ENCODE measurements at places on chromosomes 6 and 20. TPM values are rescaled to one million over a fixed set of nuclear protein-coding genes. Genes with fewer than 3 reads are reported as not detected.
A peak's percentile ranks its signal among the peaks of the same experiment; 100 is the strongest.

GRCh38 chr6:148296771-148297170 is 45.9 kb upstream of the SASH1 start:
- H3K27me3 ChIP-seq = no peaks in the 10 kb centered on the region
- DNase-seq = no peak
- H3K4me3 ChIP-seq = no peak overlapping the region
- no peaks in the 10 kb centered on the region for H3K36me3 ChIP-seq

DNA sequence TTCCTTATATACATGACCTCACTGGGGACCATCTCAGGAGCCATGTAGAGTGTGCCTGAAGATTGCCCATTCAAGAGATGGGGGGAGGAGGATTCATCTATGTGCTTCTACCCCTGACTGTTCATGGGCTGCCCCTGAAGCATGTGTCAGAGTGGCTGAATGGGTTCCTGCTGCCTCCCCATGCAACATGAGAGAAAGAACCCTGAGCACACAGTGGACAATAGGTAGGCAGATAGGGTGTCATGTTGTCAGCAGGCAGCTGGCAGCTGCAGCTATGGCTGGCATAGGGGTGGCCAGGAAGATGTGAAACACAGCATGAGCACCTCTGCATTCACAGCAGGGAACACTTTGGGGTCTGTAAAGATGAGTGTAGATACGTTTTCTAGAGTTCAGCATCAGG is 208.4 kb upstream of the CNR1 start:
- H3K36me3 ChIP-seq = no peaks in the 10 kb centered on the region
- H3K27me3 ChIP-seq = no peaks in the 10 kb centered on the region
- no peak for DNase-seq

- H3K27me3 ChIP-seq = no peaks in the 10 kb centered on the region
- DNase-seq = no peak
- no peaks in the 10 kb centered on the region for H3K36me3 ChIP-seq
- H3K4me3 ChIP-seq = no peak overlapping the region
These were observed 6.0 kb downstream of the CST2 start for GRCh38 chr20:23820493-23820892.

DNA sequence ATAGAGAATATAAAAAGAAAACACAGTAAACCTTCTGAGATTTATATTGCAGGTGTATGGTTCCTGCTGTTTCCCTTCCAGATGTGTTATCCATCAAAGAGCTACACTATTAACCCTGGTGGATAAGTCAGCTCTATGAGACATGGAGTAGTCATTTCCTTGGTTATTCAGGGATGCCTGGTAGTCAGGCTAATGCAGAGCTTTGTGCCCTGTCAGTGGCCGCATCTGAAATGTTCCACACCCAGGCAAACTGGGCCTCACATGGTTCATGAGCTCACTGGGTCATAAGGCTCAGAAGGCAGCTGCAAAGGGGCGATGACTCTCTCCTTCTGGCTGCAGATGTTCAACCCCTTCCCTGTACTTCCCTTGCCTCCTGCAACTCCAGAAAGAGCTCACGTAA is 473.6 kb downstream of the EPHA7 start:
- no peaks in the 10 kb centered on the region for H3K4me1 ChIP-seq
- no peak for DNase-seq
- H3K27ac ChIP-seq = no peak overlapping the region

GRCh38 chr6:52995913-52996645 is 995 bp upstream of the GSTA4 start:
- H3K4me1 ChIP-seq = peaks cover 8% of the 10 kb centered on the region
- no peaks in the 10 kb centered on the region for H3K27me3 ChIP-seq
- H3K4me3 ChIP-seq = peak overlapping the region; percentile 71
- H3K36me3 ChIP-seq = no peaks in the 10 kb centered on the region

DNA sequence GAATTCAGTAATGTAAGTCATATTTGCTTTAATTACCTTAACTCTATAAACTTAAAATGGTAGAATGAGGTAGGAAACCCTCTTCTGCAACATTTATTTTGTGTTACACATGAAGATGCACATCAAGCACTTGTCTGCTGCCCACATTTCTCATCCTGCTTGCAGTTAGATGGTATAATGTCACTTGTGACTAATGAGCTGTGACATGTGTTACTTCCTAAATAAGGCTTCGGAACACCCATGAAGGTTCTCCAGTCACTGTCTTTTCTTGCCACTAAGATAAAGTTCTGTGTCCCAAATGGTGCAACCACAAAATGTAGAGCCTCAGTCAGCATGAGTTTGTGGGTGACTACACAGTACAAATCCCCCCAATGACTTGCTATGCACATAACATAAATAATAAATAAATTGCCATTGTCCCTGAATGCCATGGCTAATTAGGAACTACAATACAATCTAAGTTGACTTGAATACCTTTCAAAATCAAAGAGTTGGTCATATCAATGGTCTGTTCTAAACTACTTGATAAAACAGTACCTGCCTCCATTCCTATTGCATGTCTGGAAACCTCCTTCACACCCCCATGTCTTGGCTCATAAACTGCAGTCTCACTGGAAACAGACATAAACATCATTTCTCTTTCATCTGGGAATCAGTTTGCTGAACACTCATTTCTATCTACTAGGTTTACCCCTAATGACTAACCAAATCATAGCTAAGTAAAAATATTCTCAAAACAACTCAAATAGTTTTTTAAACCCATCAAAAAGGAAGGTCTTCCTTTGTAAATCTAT is 157.2 kb downstream of the PTPRK start:
- no peaks in the 10 kb centered on the region for H3K4me1 ChIP-seq
- DNase-seq = no peak
- no peak overlapping the region for H3K4me3 ChIP-seq
- no peaks in the 10 kb centered on the region for H3K27me3 ChIP-seq
- no peaks in the 10 kb centered on the region for H3K36me3 ChIP-seq
- H3K27ac ChIP-seq = no peak overlapping the region

DNA sequence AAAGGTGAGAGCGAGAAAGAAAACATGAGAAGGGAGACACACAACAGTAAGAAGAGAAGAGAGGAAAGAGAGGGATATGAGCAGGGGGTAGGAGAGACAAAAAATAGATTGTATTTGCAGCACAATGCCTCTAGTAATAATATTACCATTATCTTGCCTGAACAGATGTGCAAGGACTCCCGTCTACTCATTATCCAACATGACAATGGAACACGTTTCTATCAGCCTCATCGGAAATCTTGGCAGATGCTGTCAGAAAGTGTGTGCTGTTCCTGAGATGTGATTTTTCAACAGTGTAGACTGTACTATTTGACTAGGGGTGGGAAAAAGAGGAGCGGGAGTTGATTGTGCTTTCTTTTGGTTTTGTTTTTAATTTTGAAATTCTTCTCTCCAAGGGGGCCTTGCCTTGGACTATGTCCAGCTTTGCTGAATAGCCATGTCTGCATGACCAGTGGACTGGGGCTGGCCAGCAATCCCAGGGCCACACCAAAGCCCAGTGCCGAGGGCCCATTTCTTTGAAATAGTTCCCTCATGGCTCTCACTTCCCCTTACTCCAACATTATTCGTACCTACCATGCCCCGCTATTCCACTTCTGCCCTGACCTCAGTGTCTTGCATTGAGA is 11.3 kb upstream of the TRAM2 start:
- H3K27me3 ChIP-seq = no peaks in the 10 kb centered on the region
- no peak overlapping the region for H3K4me3 ChIP-seq
- no peaks in the 10 kb centered on the region for H3K36me3 ChIP-seq
- H3K27ac ChIP-seq = no peak overlapping the region
- DNase-seq = no peak

GRCh38 chr20:63320041-63320511 is 27.1 kb downstream of the COL20A1 start:
- peaks cover 37% of the 10 kb centered on the region for H3K27me3 ChIP-seq
- H3K4me3 ChIP-seq = no peak overlapping the region
- H3K4me1 ChIP-seq = no peaks in the 10 kb centered on the region
- H3K36me3 ChIP-seq = no peaks in the 10 kb centered on the region
- H3K27ac ChIP-seq = no peak overlapping the region
- peak; percentile 35 for DNase-seq

DNA sequence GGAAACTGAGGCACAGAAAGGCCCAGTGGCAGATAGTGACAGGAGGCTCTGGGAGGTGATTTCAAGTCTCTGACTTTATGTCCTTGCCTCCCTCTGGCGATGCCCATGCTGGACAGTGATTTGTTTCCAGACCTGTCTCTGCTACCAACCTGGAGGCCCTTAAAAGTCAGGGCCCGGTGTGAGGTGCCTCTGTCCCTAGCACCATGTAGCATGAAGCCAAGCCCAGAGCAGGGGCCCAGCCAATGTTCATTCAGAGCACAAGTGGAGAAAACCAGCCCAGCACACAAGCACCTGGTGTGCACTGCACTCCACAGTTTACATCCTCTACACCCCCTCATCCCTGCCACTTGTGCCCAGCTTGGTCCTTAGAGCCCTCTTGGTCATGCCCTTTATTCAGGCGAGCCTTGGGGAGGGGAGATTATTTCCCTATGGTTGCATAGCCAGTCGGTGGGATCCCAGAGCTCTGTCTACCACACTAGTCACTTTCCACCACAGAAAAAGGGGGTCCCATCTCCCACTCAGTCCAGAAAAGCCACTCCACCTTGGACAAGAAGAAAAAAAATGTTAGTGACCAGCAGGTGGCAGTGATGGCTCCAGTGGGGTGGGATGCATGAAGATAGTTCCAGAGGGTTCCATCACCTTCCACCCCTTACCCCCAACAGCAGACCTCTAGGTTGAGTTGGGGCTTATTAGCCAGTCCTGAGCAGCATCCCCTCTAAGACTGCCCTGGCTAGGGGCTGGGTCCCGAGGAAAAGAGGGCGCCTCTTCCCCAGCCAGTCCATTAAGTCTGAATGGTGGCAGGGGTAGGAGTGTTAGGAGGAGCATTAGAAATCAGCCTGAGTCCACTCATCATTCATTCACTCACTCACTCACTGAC is 30.9 kb downstream of the KIAA1755 start:
- H3K4me3 ChIP-seq = no peak overlapping the region
- no peaks in the 10 kb centered on the region for H3K36me3 ChIP-seq
- no peak overlapping the region for H3K27ac ChIP-seq
- H3K4me1 ChIP-seq = no peaks in the 10 kb centered on the region
- no peak for DNase-seq

GRCh38 chr6:7112741-7113313 is 5.1 kb downstream of the RREB1 start:
- peak overlapping the region; percentile 13 for H3K4me3 ChIP-seq
- H3K36me3 ChIP-seq = no peaks in the 10 kb centered on the region
- peaks cover 68% of the 10 kb centered on the region for H3K4me1 ChIP-seq
- peak overlapping the region; percentile 2 for H3K27ac ChIP-seq
- DNase-seq = no peak

DNA sequence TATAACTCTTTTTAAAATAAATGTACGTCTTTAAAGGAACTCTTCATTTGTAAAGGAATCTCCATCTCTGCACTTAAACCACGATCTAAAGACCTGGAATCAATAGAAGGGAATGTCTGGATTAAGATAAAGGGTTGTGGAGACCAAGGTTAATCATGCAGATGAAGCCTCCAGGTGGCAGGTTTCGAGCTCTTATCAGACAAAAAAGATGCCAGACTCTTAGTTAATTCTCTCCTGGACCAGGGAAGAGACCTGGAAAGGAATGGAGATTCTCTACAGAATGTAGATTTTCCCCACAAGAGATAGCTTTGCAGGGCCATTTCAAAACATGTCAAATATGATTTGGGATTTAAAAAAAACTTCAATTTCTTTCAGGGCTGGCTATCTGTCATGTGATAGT is 71.5 kb upstream of the SSTR4 start:
- no peaks in the 10 kb centered on the region for H3K4me1 ChIP-seq
- no peak for DNase-seq
- no peaks in the 10 kb centered on the region for H3K27me3 ChIP-seq
- no peak overlapping the region for H3K27ac ChIP-seq
- no peaks in the 10 kb centered on the region for H3K36me3 ChIP-seq

DNA sequence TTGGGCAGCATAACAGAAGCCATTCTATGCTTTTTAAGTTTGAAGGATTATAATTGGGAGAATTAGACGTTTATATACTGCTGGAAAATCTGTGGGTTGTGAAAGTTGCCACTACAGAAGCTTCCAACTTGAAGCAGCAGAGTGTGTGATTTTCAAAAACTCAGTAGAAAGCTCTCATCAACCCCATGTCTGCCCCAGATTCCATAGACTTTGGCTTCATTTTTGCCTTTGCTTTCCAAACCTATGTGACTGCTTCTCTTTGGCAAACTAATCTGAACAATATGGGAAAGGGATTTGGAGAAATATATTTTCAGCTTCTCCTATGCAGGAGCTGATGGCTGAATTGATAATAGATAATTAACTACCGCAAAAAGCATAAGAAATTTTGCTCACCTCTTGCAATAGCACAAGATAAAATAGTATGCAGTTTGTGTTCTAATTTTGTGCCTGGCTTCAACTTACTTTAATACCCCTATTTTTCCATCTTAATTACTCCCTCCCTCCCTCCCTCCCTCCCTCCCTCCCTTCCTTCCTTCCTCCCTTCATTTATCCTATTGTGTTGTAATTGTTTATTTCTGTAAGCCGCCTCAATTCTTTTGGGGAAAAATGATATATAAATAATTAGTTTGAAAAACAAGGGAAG is 214.1 kb upstream of the HS3ST5 start:
- no peaks in the 10 kb centered on the region for H3K27me3 ChIP-seq
- H3K4me3 ChIP-seq = no peak overlapping the region
- no peaks in the 10 kb centered on the region for H3K36me3 ChIP-seq

- no peak overlapping the region for H3K27ac ChIP-seq
- H3K4me1 ChIP-seq = peaks cover 7% of the 10 kb centered on the region
- H3K36me3 ChIP-seq = no peaks in the 10 kb centered on the region
- no peaks in the 10 kb centered on the region for H3K27me3 ChIP-seq
- peak; percentile 67 for DNase-seq
- no peak overlapping the region for H3K4me3 ChIP-seq
These were observed 68.4 kb downstream of the VEGFA start for GRCh38 chr6:43838276-43839036.

DNA sequence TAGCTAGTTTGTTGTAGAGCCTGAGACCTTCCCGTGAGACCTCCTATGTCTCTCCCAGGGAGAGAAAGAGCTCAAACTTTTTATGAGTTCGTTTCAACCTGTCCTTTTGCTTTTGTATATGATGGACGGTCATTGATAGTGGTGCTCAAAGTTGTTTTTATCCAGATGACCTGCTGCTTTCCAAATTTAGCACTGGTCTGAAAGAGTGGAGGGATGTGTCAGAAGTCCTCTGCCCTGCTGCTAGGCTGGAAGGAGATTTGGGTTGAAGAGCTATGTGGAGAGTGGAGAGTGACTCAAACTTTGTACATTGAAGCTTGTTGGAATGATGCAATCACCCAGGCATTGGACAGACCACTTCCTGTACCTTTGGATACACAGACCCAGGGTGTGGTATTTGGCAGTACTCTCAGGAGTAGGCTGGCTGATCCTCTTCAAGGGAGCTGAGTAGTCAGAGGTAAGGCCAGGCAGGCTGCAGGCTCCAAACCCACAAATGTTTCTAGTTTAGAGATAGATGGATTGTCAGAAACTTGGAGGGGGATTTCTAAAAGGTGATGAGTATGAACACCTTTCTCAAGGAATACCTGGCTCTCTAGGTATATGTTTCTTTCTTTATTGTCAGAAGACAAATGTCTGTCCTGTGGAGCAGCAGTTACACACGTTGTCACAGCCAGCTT is 49.4 kb upstream of the RREB1 start:
- H3K4me1 ChIP-seq = peaks cover 22% of the 10 kb centered on the region
- no peaks in the 10 kb centered on the region for H3K36me3 ChIP-seq
- peak; percentile 56 for DNase-seq
- no peaks in the 10 kb centered on the region for H3K27me3 ChIP-seq
- no peak overlapping the region for H3K4me3 ChIP-seq
- H3K27ac ChIP-seq = peak overlapping the region; percentile 69

TPD52L2 gene
- 76.9 TPM for total RNA-seq

COL9A1 gene
- not detected for total RNA-seq

KIF25 gene
- 0.56 TPM for total RNA-seq

THBS2 gene
- total RNA-seq = 8.8 TPM

ZNF334 gene
- 4.7 TPM for total RNA-seq

Measured in lower lobe of right lung (tissue), 2 donors.